ENCODE measurements at places on chromosomes 7 and 10.

GRCh38 chr10:126215746-126216631 is 172.3 kb downstream of the ADAM12 start:
- no peak for DNase-seq

GRCh38 chr7:137981668-137982067 is 20.2 kb downstream of the CREB3L2 start:
- DNase-seq: no peak

- no peak for DNase-seq
Measured at GRCh38 chr10:69860271-69860670, 58.6 kb downstream of the COL13A1 start.

- DNase-seq: no peak
Measured at GRCh38 chr7:151174246-151175046, 7.0 kb upstream of the GBX1 start.

- DNase-seq: peak; percentile 52
Measured at GRCh38 chr7:108570146-108570755, 577 bp downstream of the DNAJB9 start.

DNA sequence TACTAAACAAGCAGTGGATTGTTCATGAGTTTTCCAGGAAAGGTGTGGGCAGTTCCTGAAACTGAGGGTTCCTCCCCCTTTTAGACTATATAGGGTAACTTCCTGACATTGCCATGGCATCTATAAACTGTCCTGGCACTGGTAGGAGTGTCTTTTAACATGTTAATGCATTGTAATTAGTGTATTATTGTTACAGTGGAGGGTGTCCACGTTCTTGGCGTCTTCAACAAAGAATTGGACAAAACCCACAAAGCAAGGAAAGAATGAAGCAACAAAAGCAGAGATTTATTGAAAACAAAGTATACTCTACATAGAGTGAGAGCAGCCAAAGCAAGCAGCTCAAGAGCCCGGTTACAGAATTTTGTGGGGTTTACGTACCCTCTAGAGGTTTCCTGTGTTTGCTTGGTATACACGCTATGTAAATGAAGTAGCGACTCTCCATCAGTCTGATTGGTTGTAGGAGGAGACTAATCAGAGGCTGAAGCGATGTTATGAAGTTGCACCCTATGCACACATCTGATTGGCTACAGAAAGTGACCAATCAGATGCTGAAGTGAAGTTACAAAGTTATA is 175.2 kb downstream of the NSUN6 start:
- no peak for DNase-seq

DNA sequence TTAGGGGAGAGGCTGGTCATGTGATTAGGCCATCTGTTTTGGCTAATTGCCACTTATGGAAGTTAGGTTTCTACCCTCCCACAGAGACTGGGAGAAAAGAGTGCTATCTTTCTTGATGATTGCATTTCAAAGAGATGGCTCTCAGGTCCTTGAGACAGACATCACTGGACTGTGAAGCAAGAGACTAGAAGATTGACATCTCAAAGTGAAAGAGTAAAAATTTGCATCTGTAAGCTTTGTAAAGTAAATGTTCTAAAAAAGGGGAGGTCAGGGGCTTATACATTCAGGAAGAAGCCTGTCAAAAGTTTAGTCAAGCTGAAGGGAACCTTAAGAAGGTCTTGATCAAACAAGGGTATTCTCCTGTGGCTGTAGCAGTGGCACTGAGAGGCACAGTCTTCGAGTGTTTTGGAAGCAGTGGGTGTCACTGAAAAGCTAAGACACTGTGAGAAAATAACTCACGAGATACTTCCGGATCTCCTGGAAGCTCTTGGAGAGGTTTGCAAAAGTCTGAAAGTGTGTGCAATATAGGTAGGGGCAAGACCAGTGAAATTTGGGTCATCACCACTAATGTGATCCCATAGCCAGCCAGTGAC is 342.1 kb downstream of the PHF14 start:
- no peak for DNase-seq

DNA sequence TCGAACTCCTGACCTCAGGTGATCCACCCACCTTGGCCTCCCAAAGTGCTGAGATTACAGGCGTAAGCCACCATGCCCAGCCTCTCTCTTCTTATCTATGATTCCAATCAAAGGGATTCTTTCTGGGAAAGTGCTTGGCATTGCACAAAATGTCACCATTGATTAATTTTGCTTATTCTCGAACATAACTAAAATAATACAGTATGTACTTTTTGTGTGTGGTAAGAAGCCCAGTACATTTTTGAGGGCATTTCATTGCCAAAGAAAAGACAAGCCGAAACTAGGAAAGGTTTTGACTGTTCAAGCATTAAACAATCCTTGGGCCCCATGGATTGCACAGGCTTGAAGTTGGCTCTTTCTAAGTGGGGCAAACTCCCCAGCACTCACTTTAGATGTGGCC is 18.3 kb upstream of the CACUL1 start:
- no peak for DNase-seq

DNA sequence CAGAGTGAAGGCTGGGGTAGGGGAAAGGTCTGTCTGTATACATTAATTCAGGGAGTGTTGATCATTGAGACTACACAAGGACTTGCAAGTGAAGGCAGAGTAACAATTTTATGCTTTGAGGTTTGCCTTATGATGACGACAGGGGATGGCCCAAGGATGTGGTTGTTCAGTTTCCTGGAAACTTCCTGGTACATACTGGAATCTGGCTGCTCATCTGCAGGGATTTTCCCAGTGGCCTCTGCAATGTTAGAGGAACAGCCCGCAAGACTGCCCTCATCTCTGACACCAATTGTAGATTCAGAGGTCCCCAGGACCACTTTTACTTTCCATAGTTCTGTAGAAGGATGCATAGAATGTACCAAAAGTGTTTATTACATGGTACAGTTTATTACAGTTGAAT is 189.6 kb downstream of the TMEM178B start:
- no peak for DNase-seq

- DNase-seq: no peak
Measured at GRCh38 chr7:108001764-108002725, 916 bp downstream of the LAMB1 start.

- DNase-seq: peak; percentile 51
Measured at GRCh38 chr10:11472158-11472753, 139.2 kb downstream of the USP6NL start.

GRCh38 chr10:86401588-86402282 is 35.1 kb upstream of the GRID1 start:
- DNase-seq: peak; percentile 17

- no peak for DNase-seq
Measured at GRCh38 chr10:8544057-8544380, 489.5 kb downstream of the GATA3 start.

DNA sequence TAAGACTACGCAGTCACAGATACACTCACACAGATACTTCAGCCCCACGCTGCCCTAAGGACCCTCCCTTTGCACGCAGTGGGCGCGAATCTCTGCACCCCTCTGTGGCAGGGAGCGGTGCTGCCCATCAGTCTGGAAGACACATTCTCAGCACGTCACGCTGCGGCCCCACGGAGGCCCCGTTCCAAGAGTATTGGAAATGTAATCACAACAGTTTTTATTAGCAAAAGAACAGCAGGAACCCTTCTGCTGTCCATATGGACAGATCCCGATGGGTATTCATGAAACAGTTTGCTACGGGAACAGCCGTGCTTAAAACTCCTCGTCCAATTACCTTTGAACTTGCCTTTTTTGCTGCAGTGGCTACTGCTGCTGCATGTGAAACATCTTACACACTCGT is 131.0 kb downstream of the RPS24 start:
- DNase-seq: no peak

DNA sequence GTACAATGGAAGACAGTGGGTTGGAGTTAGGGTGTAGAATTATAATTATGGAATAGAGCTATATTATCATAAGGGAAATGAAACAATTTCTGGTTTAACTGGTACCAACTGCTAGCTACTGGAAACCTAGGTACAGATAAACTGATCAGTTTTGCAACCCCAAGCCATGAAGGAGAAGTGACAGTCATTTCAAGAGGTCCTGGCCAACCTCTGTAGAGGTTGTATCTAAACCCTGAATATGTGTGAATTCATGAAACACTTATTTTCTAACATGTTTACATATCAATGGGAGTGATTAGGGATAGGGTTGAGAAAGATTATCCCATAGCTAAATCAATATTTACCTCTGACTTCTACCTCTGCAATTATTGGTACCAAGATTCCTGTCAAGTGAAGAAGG is 29.9 kb upstream of the CC2D2B start:
- DNase-seq: no peak

DNA sequence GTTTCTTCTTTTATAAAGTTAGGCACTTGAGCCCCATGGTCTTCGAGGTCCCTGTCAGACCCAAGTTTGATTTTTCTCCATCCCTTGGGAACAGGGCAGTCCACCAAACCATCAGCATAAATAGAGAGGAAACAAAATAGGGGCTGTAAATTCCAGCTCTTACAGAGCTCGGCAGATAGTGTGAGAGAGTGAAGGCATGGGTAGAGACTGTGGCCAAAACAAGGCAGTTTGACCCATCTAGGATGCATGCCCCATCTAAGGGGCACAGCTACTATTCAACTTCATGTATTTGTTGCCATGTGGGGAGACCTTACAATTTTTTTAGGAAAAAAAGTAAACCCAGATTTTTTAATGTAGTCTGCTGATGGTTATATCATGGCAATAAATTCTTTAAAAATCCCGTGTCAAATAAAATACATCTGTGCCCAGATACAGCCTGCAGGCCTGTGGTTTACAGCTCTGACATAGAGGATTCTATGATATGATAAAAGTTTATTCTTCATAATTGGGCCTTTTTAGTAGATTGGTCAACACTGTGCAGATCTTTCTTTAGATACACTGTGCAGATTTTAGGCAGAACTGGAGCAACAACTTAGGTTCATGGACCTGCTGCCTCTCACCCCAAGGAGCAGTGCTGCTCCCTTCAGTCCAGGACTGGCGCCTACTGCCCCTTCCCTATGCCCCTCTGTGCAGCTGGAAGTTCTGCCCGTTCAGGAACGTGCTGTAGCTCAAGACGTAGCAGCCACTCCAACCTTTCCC is 5.3 kb downstream of the PPP1R3C start:
- DNase-seq: no peak

DNA sequence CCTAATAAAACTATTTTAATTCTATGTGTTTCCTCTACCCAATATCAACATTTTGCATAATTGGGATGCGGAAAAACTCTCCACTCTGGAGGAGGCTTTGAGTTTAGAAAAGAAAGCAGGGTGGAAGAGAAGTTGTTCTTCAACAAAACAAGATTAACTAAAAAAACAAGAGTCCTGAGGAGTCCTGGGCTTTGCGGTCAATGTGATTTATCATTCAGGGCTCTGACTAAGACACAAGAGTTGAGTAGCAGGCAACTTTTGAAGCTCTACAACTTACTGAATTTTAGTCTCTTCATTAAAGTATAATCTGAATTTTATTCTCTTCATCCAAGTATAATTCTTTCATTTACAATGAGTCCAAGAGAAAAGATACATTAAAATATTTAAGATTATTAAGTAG is 18.3 kb upstream of the TMEM26 start:
- DNase-seq: no peak

GRCh38 chr7:106110885-106111654 is 1.0 kb downstream of the SYPL1 start:
- no peak for DNase-seq

GRCh38 chr7:28132959-28133870 is 47.4 kb downstream of the JAZF1 start:
- no peak for DNase-seq

DNA sequence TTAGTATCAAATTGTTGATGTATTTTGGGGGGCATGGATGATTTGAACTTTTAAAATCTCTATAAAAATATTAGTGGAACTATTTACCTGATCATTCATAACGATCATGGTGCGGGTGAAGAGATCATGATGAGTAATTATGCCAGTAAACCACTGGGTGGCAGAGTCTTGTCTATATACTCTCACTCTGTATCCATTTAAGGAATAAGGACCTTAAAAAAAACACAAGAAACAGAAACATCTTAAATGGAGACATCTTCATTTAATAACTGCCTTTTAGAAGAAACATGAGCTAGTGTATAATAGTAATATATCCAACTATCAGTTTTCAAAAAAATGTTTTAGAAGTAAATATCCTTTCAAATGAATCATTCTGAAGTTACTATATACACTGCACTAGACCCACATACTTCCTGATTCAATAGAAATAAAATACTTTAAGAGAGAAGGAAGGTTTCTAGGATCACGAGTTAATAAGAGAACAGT is 84.0 kb downstream of the NRBF2 start:
- peak; percentile 47 for DNase-seq

DNA sequence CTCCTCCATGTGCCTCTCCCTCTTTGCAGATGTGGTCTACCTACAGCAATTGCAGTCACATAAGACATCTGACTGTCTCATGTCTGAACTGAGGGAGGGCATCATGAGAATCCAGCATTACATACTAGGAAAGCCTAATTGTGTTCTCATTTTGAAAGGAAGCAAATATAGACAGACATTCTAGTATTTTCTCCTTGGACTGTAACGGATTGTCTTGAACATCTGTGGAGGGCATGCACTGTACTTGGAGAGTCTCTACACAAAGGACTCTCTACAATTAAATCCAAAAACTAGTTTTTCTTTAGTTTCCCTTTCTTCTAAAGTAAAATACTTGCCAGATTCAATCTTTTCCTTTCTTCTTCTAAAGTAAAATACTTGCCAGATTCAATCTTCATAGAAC is 34.7 kb upstream of the TRIL start:
- no peak for DNase-seq

- DNase-seq: no peak
Measured at GRCh38 chr10:71729161-71729636, 9.6 kb upstream of the C10orf105 start.

GRCh38 chr10:61454541-61454940 is 1.4 kb upstream of the TMEM26 start:
- no peak for DNase-seq

DNA sequence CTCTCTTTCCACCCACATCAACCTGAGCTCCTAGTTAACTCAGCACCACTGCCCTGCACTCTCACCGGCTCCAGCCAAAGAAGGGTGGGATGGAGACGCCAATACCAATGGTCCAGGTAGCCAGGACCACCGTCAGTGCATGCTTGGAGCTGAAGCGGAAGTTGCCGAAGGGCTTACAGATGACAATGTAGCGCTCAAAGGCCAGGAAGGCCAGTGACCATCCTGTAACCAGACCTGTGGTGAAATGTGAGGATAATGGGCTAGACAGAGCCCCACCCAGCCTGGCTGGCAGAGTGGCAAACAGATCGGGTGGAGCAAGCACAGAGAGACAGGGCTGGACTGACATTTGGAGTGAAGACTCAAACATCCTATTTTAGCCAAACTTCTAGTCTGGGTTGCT is 673 bp downstream of the OPN1SW start:
- no peak for DNase-seq

DNA sequence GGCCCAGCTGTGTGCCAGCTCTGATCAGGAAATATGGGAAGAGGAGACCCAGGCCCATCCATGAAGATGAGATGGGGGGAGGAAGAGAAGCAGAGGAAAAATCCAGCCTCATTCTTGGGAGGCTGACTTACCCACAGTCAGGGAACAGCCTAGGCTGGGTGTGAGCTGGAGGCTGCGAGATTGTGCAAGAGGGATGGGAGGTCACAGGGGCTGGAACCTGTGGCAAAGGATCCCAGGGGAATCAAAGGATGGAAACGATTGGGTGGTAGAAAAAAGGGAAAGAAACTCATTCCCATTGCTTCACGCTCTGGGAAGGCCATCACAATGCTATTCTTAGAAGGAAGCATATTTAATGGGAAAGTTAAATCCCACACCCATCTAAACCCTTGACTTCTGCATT is 26.7 kb upstream of the CRHR2 start:
- no peak for DNase-seq

- DNase-seq: no peak
Measured at GRCh38 chr7:19589446-19589845, 119.4 kb downstream of the POLR1F start.

GRCh38 chr10:102752266-102752930 is 8.7 kb downstream of the WBP1L start:
- DNase-seq: no peak

GRCh38 chr7:33578166-33578565 is 327.2 kb upstream of the BMPER start:
- no peak for DNase-seq

All from naive thymus-derived CD4-positive, alpha-beta T cell (primary cell).